Stimulated activated CD8-positive, alpha-beta memory T cell treated with anti-CD3 and anti-CD28 coated beads, Interleukin-15, amount 100 ng/mL, for 4 hours (primary cell): ENCODE measurements at places on chromosomes 6 and 20.

DNA sequence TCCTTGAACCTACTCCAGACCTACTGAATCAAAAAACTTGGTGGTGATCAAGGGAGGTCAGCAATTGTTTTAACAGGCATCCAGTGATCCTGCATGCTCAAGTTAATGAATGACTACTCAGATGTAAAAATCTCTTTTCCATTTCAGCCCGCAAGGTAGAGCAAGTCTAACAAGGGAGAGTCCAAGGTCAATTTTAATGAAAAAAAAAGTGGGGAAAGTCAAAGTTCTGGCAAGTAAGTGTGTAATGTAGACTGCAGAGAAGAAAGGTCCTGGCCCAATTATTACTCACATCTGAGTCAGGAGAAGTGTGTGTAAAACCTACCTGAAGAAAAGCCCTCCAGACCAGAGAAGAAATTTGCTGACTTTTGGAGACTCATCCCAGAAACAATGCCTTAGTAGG is 193.5 kb downstream of the UBE3D start:
- DNase-seq = no peak

DNA sequence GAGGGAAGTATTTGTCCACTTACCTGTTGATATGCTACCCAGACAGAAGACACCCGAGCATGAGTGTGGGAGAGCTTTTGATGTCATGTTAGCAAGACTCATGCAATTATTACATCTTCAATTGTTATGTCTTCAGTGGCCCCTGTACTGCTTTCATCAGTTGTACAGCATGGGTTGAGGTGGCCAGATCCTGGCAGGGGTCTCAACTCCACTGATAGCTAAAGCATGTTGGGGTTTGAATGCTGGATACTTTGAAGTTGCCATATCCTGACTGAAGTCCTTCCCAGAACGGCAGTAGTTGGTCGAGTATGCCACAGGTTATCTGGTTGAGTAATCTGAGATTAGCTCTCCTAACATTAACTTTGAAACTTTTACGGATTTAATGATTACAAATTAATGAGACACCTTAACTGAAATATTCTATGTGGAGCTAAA is 46.7 kb downstream of the LRRN4 start:
- no peak for DNase-seq

GRCh38 chr20:25059866-25060465 is 2.0 kb upstream of the ACSS1 start:
- DNase-seq = no peak

- DNase-seq = no peak
These were observed 459.4 kb upstream of the ID4 start for GRCh38 chr6:19377722-19378121.

GRCh38 chr20:25227317-25227831 is 20.5 kb upstream of the PYGB start:
- DNase-seq = no peak
